Stimulated activated CD4-positive, alpha-beta T cell treated with anti-CD3 and anti-CD28 coated beads, Interleukin-1b, Interleukin-23, amount 100 ng/mL, for 4 hours (primary cell): ENCODE measurements at places on chromosomes 16 and 17.

DNA sequence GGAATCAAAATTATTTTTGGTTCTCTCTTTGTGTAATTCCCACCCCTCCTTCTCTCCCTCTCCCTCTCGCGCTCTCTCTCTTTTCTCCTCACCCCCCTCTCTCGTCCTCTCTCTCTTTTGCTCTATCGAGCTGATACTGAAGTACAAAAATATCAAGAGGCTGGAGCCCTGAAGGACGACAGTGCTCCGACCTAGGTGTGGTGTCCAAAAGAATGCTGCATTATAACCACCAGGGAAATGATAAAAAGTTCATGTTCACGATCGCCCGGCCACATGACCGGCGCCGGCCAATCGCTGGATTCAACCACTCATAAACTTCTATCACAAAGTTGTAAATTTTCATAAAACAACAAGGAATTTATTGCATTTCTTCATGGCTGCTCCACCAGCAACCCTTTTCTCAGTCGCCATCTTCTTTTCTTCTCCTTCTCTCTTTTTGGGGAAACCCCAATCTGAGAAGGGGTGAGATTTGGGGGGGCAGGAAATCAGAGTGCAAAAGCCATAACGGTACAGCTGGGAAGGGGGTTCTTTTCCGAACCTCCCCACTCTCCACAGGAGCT, at the start of gene HOXB6:
HOXB6 (minus strand) TSS at position 217 of the 560 bp plus-strand sequence. CDS start 6,836 bp downstream, outside the sequence.
- DNase-seq = no peak

- no peak for DNase-seq
Observed at GRCh38 chr16:86289907-86290306, 220.4 kb upstream of the FOXF1 start.

DNA sequence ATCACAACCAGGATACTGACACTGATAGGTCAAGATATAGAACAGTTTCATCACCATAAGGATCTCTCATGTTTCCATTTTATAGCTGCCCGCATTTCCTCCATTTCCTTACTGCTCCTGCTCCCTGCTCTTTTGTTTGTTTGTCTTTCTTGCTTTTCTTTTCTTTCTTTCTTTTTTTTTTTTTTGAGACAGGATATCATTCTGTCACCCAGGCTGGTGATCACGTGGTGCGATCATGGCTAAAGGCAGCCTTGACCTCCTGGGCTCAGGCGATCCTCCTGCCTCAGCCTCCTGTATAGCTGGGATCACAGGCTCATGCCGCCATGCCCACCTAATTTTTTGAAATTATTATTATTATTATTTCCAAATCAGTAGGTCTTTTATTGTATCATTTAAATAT, 31.7 kb downstream of the PRAC1 start:
- DNase-seq = no peak

- no peak for DNase-seq
Observed at GRCh38 chr17:82662711-82663261, 14.5 kb upstream of the WDR45B start.
